ENCODE measurements at places on chromosomes 16 and 17.

DNA sequence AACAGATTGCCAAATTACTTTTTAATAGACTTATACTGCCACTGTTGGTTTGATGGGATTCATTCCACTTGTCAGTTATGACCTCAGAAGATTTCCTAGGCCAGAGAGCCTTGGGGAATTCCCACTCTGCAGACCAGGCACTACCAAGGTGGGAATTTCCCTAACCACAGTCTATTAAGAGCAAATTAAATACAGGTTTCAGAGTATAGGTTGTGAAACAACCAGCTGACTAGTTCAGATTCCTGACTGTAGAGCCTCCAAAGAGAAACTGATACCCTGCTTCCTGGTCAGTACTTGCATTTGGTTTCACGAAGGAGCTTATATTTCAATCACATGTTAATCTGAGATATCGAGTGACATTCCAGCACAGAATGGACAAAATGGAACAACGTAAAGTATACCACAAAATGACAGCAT is 186.5 kb downstream of the STX8 start:
- DNase-seq = peak; percentile 33

GRCh38 chr16:4091240-4092012 is 24.8 kb downstream of the ADCY9 start:
- DNase-seq = no peak

DNA sequence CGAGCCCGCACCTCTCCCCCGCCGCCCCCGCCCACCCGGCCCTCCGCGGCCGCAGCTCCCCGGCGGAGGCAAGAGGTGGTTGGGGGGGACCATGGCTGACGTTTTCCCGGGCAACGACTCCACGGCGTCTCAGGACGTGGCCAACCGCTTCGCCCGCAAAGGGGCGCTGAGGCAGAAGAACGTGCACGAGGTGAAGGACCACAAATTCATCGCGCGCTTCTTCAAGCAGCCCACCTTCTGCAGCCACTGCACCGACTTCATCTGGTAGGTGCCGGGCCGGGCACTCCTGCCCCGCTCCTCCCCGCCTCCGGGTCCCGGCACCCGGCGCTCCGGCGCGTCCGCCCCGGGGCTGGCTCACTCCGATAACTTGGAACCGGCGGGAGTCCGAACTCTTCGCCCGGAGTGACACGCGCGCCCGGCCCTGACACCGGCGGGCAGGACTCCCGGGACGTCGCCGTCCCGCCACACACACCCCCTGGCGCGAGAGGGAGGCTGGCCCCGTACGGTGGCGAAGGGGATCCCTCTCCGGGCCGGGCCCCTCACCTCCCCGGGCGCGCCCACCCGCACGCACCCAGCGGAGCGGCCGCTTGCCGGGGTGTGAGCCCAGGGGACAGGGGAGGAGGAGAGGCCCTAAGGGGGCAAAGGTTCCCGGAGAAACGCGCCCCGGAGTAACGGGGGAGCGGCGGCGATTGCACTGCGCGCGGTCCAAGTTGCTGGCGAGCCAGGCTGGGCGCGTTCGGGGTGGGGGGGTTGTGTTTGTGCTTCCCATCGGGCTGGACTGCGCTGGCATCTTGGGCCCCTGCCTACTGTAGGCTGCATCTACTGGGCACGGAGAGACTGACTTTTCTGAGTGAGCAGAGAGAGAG is 581 bp downstream of the PRKCA start:
- DNase-seq = no peak

DNA sequence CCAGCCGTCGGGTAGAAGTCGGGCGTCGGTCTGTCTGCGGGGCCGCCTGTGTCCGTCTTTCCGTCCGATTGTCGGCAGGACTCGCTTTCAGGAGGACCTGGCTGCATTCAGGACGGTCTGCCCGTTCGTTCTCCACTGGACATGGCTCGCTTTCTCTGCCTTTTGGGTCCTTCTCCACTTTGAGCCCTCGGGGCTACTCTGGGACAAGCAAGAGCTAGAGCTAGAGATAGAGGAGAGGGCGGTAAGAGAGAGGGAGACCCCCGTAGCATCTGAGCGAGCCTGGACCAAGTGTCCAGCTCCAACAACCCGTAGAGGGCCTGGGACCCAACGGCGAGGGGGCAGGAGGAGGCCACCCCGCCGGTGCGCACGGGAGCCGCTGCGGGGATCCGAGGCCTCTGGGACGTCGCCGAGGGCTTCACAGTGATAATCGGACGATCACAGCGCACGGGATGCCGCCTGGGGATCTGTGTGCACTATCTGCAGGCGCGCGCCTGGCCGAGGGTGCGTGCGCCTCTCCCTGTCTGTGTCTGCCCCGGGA is 4.5 kb downstream of the TBX4 start:
- no peak for DNase-seq

- no peak for DNase-seq
Measured at GRCh38 chr16:79211586-79211985, 389.0 kb downstream of the MAF start.

GRCh38 chr16:71570144-71570543 is 6.7 kb downstream of the TAT start:
- no peak for DNase-seq

DNA sequence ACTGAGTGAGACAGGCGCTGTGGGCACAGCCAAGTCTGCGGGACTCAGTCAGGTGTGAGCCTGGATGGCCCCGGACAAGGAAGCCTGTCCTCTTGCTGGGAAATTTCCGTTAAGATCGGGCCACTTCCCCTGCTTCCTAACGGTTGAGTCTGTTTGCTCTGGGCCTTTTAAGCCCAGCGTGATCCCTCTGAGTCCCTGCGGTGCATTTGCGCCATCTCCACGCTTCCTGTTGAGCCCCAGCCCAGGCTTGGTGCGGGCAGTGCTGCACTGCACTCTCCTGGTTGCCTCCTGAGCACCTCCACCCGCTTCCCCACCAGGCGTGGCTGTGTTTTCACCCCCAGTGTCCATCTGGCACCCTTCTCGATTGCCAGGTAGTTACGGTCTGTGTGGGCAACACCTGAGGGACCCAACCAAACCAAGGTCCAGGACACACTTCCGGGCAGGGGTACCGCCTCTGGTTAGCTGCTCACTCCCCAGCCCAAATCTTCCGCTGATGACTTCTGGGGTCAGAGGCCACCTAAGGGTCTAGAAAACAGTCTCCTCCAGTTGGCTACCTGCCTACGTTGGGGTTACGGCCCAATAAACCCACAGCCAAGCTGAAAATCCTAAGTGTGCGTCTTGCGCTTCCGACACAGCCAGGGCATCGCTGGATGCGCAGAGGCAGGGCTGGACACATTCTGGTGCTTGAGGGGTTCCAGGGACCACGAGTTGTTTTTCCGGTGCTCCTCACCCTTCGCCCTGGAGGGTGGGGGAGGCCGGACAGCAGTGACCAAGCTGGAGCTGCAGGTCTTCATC is 1.4 kb upstream of the SLC25A10 start:
- DNase-seq = no peak

GRCh38 chr17:4710693-4711634 is 532 bp downstream of the ARRB2 start:
- DNase-seq = no peak

- DNase-seq = peak; percentile 60
Measured at GRCh38 chr16:15949210-15950160, at the start of gene ABCC1. TSS of gene ABCC1 (plus strand) at chr16:15949616. CDS start at chr16:15949752, 136 bp downstream.

DNA sequence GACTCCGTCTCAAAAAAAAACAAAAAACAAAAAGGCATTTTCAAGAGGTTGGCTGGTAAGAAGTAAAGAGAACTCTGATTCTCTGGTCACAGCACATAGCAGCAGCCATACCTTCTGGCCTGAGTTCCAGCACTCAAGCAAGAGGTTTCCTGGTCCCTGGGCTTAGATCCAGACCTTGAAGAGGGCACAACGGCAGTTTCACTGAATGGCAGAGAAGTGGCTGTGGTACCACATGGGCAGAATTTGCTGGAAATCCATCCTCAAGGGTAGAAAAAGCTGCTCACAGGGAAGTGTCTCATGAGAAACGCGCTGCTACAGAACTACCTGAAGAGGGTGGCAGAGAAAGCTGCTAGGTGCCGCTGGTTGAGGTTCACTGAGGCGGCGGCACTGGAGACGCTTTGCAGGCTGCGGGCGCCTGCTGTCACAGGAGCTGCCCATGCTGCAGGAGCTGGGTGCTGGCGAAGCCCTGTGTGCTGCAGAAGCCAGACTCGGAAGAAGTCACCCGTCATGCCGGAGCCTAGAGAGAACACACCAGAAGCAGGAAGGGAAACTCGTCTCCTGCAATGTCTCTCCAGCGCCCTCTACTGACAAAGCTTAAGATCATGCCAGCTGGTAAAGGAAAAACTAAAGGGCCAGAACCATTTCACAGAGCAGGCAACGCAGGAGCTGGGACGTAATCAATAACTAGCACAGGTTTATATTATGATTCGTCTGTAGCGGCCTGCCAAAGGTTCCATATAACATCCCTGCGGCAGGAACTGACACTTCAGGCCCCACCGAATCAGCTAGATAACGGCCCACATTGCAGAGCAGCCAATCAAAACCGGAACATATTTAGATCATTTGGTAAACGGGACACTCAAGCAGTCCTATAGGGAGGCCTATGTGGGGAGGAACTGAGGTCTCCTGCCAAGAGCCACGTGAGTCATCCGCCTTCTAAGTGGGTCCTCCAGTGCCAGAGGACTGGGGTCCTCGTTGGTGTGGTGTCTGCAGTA is 5.4 kb upstream of the ZNF213 start:
- no peak for DNase-seq

GRCh38 chr17:80981929-80982425 is 9.7 kb upstream of the CHMP6 start:
- DNase-seq = no peak

DNA sequence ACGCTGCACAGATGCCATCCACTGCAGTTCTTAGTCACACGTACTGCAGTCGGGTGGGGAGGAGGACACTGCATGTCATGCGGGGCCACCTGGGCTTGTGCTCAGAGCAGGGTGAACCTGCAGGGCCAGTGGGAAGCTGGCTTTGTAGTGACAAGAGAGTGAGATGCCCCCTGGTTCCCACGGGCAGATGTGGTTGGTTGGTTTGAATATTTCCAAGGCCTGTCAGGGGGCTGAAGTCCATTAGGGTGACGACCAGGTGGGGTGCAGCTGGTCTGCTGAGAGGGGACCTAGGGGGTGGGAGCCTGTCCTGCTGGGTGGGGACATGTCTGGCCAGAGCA is 14.3 kb downstream of the ZNF213 start:
- no peak for DNase-seq

- DNase-seq = peak; percentile 75
Measured at GRCh38 chr16:2500918-2501750, 12.6 kb upstream of the ATP6V0C start.

DNA sequence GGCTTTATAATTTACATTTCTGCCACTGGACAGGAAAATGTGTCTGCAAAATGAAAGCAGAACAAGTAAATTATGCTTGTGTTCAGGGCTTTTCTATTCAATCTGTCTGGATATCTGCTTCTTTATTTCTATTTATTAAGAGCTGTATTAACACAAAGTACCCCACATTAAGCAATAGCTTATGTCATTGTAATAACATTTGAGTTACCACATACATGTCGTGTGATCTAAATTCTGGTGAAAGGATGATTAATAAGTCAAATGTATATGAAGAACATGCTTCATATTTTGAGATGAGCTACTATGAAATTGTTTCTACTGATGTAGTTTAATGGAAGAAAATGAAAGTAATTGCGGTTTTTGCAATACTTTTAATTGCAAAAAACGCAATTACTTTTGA is 238.2 kb downstream of the KCNJ2 start:
- no peak for DNase-seq

GRCh38 chr16:25176136-25176535 is 40.6 kb upstream of the AQP8 start:
- DNase-seq = no peak

DNA sequence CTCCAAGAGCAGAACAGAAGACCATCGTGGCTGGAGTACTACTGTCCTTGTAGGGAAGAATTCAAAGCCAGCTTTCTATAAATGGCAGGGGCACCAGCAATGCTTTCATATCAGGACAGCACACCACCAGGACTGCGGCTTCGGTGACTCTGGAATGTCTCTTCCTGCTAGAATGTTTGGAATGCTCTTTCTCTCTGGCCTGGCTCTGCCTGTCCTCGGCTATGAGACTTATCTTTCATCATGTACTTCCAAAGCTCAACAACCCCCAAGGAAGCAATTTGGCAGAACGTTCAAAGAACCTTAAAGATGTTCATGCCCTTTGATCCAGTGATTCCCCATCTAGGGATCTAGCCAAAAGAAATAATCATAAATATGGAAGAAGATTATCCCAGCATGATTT is 52.7 kb upstream of the NOG start:
- no peak for DNase-seq

DNA sequence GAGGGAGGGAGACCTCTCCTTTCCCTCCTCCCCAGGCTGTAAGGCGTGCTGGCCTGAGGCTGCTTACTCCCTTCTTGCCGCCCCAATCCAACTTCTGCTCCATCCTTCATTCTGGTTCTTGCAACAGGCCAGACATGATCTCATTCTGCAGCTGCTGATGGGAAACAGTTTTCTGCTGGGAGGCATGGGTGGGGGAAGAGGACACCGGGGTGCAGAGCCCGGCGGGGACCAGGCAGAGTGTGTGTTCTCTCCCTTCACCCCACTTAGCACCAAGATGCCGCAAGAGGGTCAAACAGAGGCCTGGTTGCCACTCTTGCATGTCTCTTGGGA is 1.4 kb downstream of the SARM1 start:
- no peak for DNase-seq

DNA sequence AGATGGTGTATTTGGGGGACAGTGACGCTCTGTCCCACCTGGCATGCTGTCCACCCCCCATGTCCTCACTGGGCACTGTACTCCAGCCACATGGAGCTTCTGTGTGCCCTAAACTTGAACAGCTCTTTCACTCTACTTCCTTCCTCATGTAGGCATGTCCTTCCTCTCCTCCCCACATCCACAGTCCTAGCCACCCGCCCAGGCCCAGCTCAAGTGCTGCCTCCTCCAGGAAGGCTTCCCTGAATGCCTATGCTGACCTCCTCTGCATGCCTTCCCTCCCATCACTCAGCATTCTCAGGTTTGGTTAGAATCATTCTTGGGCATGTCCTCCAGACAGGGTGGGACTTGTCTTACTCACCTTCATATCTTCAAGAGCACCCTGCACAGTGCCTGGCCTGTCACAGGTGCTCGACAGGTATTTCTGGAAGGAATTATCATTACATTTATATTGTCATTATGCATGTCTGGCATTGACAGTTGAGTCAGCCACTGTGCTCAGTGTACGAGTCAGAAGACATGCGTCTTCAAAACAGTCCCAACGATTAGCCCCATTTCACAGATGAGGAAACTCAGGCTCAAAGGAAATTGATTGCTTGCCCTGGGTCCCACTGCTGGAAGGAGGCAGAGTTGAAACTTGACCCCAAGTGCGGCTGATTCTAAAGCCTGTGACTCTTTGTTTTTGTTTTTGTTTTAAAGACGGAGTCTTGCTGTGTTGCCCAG is 42.1 kb upstream of the TOB1 start:
- DNase-seq = no peak

- DNase-seq = peak; percentile 58
Measured at GRCh38 chr16:48353565-48354163, 31.5 kb downstream of the SIAH1 start.

GRCh38 chr16:66219491-66219890 is 147.0 kb upstream of the CDH5 start:
- DNase-seq = no peak

GRCh38 chr17:66950325-66950724 is 14.2 kb upstream of the CACNG4 start:
- no peak for DNase-seq

DNA sequence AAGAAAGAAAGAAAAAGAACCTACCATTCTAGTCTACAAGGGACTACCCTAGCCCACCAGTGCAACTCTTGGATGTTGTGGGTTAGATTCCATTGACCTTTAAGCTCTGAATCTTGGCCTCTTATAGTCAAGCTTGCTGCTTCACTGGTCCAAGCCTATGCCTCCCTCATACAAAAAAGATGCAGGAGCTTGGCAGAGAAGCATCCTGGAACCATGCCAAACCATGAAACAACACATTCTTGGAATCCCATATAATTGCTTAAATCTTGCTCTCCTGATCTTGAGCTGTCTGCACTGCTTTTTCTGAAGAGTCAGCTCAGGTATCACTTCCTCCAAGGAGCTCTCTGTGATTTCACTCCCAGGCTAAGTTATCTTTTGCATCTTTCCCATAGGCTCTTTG is 117.9 kb upstream of the GPR139 start:
- no peak for DNase-seq
